Fibroblast of skin of right quadriceps (primary cell): ENCODE measurements at places on chromosomes 7 and 10.

- DNase-seq, result no peak
These were observed 145.3 kb downstream of the EVX1 start for GRCh38 chr7:27387864-27388263.

GRCh38 chr7:140035400-140036223 lies 27.1 kb downstream of the PARP12 start:
- peak; percentile 82 for DNase-seq

DNA sequence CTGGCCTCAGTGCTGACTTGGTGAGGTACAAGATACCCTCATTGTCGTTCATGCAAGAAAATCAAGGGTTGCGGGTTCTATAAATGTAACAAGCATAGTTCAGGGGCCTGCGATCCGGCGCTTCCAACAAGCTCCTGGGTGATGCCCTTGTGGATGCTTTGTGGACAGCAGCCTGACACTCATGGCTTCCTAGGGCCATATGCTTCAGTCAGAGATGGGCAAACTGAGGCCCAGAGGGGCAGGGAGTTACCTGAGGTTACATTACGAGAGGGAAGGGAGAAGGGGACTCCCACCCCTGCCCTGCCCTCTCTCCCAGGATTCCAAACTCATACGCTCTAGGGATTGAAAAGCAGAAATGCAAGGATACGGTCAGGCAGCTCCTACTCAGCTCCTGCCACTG lies 296.3 kb upstream of the ZMIZ1 start:
- DNase-seq, result no peak

GRCh38 chr10:126798649-126799048 lies 106.6 kb upstream of the DOCK1 start:
- DNase-seq, result no peak

DNA sequence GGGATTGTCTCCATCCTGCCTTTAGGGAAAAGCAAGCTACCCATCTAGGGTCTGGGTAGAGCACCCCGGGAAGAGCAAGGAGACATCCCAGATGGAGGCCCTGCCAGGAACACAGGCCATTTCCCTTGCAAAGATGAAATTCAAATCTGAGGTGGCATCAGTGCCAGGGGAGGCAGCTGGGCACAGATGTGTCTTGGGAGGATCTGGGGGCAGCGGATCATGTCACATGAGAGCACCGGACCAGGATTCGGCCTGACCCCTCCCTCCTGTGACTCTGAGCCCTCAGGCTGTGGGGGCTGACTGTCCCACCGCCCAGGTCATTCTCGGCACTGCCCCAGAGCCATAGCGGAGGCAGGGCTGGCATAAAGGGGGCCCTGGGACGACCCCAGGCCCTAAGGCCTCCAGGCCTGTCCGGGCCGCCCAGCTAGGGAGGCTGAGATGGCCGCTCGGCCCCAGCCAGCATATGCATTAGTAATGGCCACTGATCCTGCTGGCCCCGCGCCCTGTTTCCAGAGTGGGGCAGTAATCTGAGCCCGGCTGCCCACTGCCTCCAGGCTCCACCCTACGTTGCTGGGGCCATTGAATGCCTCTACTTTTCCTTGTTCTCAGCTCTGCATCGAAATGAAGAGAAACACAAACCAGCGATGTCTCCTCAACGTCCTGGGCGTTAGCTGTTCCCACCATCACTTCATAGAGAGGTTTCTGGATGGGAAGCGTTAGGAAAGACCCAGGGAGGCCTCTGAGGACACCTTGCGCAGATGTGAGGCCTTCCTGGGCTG lies 148.5 kb downstream of the UBE2H start:
- DNase-seq, result no peak

DNA sequence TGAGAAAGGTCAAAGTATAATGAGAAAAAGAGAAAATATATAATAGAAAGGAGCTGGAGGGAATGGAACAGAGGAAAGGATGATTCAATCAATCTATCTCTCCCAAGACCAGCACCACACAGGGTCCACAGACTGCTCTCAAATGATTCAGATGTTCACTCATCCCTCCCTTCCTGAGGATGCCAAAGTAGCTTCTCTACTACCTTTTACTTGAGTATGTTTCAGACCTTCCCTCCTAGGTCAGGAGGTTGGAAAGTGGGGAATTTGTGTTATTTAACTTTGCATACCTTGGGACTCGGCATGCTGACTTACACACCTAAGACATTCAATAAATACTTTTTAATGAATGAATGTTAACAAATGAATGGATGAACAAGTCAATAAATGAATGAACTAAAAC lies 30.6 kb downstream of the CPVL start:
- no peak for DNase-seq

DNA sequence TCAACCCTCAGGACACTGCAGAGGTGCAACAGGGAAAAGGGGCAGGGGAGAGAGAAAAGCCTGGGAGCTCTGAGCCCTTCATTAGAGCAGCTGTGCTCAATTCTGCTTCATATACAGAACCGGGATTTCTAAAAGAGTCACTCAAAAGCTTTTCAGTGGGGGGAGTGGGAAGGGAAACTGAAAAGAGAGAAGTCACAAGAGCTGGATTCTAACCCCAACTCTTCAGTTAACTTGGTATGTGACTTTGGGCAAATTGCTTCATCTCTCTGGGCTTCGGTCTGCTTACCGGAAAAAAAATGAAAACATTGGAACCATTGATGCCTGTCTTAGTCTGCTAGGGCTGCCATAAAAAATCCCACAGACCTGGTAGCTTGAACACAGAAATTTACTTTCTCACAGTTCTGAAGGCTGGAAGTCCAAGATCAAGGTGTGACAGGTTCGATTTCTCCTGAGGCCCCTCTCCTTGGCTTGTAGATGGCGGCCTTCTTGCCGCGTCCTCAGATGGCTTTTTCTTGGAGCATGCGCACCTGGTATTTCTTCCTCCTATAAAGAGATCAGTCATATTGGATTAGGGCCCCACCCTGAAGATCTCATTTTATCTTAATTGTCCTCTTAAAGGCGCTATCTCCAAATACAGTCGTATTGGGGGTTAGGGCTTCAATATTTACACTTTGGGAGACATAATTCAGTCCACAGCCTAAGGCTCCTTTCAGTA lies 118.3 kb upstream of the KMT2E start:
- no peak for DNase-seq

DNA sequence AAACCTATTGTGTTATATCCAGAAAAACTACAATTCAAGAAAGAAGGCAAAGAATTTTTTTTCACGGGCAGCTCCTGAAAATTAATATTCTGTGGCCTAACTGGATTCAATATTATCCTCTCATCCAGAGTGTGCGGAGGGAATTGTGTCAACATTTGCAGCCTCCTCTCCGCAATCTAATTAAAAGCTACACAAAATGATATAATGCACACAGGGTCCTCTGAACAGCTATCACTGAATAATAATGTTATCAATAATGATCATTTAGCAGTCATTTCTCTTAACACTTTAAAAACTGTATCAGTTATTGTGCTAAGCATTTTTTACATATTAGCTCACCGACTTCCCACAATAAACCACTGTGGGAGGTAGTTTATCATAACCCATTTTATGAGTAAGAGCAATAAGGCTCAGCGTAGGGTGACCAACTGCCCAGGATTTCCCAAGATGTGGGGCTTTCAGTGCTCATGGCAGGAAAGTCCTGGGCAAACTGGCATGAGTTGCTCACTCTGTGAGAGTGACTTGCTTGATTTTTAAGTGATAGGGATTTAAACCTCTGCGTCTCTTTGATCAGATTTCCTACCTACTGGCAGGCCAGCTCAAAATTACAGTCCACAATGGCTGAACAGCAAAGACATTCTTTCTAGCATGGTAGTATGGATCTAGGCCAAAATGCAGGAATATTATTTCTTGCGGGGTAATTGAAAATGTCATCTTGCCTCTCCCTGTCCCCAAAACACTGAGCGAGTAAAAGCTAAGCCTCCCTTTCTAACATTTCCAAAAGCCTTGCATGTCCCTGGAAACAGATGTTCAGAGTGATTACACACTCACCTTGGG lies 65.7 kb downstream of the AOAH start:
- peak; percentile 85 for DNase-seq

- no peak for DNase-seq
These were observed 98.6 kb downstream of the SLC16A9 start for GRCh38 chr10:59611048-59611447.

GRCh38 chr10:13308096-13308495 lies 8.2 kb upstream of the PHYH start:
- DNase-seq, result no peak

DNA sequence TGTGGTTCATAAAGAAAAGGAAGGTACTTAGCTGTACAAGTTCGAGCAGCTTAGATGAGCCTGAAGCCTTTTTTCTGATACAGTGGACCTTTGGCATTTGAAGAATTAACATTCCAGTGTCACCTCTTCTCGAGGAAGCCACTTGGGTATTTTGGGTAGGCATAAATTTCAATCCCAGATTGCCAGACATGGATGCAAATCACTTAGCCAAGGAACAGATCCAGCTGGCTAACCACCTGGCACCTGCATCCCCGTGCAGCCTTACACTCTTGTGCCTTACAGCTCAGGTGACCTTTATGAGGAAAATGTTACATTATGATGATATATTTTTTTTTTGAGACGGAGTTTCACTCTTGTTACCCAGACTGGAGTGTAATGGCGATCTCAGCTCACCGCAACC lies 16.0 kb upstream of the ATOH7 start:
- no peak for DNase-seq

DNA sequence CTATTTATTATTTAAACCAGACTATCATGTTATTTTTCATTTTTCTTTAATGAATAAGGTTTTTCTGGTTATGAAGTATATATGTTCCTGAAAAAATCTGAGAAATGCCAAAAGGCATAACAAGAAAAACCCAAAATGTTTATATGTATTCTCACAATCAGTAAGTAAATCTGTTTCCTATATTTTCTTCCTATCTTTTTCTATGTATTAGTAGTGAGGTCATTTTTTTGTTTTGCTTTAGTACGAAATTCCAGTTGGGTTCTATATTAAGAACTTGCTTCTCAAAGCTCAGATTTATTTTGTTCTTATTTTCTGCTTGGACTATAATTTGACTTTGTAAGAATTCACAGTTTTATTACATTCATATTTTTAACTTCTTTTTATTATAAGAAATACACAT lies 287.5 kb upstream of the NFE2L3 start:
- no peak for DNase-seq

- DNase-seq, result peak; percentile 55
These were observed 507.1 kb upstream of the C7orf33 start for GRCh38 chr7:148083448-148083847.

GRCh38 chr10:111967547-111967946 lies 216.0 kb downstream of the GPAM start:
- DNase-seq, result no peak

- no peak for DNase-seq
These were observed 13.0 kb upstream of the KCNIP2 start for GRCh38 chr10:101856626-101857025.

GRCh38 chr10:19245889-19246752 lies 197.5 kb downstream of the MALRD1 start:
- no peak for DNase-seq

DNA sequence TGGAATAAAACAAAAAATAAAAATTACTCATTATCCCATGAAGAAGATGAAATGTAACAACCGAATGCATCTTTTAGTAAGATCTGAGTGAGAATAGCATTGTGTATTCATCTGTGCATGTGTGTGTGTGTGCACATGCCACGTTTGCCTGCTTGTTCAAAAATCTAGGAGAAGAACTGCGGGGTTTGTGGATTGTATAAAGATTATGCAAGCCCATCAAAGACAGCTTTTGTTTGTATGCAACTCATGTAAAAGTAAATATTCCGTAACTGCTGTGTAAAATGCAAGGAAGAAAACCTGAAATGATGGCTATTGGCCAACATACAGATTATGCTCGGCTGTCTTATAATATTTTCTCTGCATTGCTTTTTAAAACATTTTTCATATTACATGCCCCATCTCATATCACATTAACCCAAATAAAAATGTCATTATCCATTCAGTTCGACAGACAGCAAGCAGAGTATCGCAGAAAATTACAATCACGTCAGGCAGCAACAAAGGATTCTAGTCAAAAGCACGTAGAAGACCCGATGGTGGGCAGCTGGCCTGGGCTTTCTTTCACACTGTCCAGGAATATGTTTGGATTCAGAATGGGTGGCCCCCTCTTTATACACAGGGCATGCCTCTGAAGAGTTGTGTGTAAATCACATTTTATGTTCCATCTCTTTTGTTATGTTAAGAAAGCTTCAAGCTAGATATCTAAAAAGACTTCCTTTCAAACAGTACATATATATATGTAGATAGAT lies 114.0 kb downstream of the PARP12 start:
- DNase-seq, result no peak

- DNase-seq, result peak; percentile 45
These were observed 529.8 kb upstream of the IGFBP3 start for GRCh38 chr7:46450886-46451285.

DNA sequence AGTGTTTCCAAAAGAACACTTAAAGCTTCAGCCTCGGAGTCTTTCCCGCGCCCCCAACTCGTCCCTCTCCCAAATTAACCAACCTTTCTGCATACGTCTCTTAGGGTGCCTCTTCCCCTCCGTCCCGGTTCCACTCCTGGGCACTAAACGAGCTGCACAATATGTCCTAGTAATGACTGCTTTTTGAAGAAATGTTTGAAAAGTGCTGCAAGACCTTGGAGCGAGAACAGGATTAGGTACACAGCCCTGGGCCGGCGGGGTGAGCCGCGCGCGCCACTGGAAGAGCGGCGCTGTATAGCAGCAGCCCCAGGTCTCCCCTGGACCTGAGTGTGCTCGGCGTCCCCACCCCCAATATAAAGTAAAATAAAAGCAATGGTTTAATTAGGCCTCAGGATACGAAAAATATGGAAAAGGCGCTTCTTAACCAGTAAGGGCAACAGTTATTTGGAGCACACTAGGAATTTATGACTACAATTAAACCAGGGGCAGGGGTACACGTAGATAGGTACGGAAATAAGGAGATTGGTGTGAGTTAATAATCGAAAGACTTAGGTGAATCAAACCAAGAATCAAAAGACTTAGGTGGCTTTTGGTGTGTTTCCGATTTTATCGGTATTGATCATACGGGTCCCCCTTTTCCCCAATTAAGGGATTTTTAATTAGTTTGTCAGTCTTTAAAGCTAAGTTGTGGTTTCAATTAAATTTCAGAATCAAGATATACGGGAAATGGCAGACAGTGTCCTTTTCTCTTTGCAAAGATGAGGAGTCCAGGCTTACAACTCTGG lies 1.9 kb downstream of the TET1 start:
- no peak for DNase-seq

DNA sequence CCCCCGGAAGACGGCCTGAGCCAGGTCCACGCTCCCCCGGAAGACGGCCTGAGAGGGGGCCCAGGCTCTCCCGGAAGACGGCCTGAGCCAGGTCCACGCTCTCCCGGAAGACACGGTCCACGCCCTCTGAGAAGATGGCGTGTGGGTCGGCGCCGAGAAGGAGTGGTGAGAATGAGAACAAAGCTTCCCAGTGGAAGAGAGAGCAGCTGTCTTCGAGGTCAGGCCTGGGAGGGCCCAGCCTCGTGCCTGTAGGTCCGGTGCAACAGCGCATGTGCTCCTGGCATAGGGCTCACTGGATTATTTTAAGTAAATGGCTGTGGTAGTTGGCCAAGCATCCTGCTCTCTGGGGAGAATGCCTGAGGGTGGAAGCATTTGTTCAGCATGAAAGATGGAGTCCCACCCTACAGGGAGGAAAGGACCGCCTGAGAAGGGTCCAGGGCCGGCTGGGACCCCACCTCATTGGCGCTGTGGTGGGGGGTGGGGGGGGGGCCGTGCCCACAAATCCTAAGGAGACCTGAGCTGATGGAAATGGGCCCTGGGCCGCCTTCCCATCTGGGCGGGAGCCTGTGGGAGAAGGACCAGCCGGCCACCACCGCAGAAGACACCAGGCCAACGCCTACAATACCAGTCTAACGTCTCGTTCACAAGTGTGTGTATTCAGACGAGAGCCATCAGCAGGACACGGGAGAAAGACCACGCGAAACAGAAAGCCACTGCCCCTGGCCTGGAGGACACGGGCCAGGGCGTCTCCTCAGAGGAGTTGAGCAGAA lies 210.0 kb downstream of the WDR37 start:
- DNase-seq, result no peak

GRCh38 chr7:34939175-34939574 lies 98.1 kb downstream of the DPY19L1 start:
- peak; percentile 42 for DNase-seq
